NCI-H1694 treated with DMSO at 0.1 percent for 48 hours (cell line): ENCODE measurements at places on chromosomes 7 and 10.

- DNase-seq: no peak
Observed at GRCh38 chr10:80509403-80510161, 28.1 kb upstream of the SH2D4B start.

DNA sequence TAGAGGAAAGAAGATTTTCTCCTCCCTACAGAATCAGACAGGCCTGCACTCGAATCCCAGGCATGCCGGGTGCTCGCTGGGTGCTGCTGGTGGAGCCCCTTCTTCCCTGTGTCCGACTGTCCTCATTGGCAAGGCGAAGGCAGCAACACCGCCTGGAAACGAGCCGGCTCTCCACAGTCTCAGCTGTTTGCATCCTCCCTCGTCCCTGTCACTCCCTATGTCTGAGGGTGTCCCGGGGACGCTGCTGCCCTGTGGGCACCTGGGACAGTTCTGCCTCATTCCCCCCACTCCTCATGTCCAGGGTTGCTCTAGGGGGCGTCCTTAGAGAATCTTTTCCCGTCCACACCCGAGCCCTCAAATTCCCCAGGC lies 31.6 kb upstream of the TMEM72 start:
- no peak for DNase-seq

DNA sequence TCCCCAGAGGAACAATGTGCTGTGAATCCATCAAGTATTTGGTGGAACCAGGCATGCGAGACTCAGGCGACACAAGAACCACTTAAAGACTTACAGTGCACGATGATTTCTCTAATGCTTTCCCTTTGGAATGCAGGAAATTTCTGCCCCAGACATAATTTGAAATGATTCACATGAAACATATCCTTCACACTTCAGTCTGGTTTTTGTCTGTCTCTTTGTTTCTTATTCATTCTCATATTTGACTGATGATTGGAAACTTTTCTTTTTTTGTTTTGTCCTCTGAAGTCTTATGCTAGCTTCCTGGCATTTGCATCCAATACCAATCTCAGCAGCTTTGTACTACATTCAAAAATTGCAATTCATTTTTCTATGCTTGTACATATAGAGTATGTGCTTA lies 502.8 kb downstream of the PHTF2 start:
- DNase-seq: no peak

- DNase-seq: no peak
Observed at GRCh38 chr7:69177461-69177861, 420.8 kb upstream of the AUTS2 start.

DNA sequence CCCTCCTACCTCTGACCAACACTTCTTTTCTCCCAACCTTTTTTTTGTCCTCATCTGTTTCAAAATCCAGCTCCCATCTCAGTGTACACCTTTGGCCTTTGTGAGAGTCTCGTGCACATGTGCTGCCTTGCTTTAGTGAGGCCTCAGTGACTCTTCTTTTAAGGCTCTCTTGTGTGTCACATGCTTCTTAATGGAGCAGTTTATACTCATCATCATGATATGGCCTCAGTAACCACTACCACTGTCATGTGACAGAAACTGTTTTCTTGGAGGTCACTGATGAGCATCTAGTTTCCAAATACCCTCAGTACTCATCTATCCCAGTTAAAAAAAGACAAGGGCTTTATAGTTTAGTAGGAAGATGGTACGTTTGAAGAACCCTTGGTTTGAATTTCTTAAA lies 8.1 kb upstream of the ARHGAP22 start:
- DNase-seq: no peak

DNA sequence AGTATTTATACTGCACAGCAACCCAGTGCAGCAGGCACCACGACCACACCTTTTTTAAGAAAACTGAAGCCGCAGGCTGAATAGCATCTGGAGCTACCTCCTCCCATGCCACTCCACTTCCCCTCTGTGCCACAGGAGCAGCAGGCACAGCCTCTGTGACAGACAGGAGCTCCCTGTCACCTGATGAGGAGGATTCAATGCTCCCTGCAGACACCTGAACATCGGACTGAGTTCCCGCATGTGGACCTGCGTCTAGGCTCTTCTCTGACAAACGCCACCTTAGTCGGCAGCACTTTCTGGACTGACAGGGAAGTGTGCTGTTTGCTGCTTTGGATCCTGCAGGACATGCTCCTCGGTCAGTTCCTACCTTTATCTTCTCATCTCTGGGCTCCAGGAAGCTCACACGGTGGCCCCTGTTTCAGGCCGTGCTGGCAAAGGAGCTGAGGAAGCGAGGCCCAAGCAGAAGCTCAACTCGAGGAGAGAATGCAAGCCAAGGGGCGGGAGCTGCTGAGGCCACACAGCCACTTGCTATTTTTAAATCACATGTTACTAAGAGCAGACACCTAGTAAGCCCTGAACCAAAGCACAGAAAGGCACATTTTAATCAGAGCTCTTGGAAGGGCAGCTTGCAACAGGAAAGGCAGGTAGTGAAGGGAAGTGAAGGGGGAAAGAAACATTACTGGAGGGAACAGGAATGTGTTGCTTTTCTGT lies 56.6 kb downstream of the VOPP1 start:
- DNase-seq: no peak

DNA sequence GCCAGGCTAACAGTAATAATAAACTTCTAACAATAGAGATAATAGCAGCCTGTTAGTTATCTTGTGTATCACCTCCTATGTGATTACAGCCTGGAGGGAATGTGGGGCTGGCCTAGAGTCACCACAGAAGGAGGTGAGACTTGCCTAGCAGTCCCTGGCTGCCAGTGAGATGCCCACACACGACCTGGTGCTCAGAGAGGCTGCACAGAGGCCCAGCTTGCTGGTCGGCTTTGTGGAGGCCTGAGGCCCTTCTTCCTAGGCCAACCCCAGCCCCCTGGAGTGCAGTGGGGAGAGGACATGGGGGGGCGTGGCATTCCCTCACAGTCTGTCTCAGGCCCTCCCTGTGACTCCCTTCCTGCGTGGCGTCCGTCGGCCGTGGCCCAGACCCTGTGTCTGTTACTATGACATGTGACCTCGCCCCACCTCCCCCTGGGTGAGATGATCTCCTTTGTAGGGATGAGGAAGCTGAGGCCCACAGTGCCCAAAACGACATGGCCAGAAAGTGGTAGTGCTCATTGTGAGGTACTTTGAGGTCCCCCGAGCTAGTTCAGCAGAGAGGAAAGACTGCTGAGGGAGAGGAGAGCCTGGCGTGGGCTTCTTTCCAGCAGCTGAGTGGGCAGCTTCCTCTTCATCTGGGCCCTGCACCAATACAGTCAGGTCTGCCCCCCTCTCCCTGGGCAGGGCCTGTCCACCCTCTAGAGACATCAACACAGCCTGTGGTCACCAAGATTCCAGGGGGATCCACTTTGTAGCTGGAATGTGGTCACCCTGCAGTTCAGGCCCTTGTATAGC lies 29.7 kb downstream of the UNC5B start:
- DNase-seq: no peak

DNA sequence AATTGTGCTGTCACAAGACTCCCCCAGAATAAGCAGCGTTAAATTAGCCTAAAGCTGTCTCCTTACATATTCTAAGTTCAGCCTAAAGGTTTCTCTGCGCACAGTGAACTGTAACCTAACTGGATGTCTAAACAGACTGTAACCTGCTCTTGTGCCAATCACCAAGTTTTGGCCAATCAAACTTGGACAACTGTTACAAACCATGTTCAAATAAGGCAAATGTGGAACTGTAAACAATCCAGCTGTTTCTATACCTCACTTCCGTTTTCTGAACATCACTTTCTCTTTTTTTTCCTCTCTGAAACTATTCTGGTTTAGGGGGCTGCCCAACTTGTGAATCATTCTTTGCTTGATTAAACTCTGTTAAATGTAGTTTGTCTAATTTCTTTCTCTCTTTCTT lies 252.2 kb upstream of the HABP2 start:
- no peak for DNase-seq

- DNase-seq: no peak
Observed at GRCh38 chr10:8327140-8327423, 272.6 kb downstream of the GATA3 start.

DNA sequence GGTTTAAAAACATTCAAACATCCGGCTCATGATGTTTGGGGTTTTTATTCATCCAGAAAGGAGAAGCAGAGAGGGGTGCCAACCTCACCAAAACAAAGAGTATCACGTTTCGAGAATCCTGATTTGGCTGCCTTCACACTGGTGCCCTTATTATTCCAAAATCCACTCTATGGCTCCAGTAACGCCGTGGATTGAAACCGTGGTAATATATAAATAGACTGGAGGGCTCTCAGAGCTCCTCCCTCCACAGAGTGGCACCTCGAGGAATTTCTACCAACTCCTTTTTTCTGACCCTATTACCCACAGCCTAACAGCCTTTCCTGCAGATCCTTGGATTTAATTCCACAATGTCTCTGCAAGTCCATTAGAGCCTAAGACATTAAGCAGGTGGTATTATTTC lies 353.6 kb downstream of the CRPPA start:
- DNase-seq: peak; percentile 70

GRCh38 chr10:90062786-90063185 lies 361.4 kb downstream of the KIF20B start:
- DNase-seq: no peak

DNA sequence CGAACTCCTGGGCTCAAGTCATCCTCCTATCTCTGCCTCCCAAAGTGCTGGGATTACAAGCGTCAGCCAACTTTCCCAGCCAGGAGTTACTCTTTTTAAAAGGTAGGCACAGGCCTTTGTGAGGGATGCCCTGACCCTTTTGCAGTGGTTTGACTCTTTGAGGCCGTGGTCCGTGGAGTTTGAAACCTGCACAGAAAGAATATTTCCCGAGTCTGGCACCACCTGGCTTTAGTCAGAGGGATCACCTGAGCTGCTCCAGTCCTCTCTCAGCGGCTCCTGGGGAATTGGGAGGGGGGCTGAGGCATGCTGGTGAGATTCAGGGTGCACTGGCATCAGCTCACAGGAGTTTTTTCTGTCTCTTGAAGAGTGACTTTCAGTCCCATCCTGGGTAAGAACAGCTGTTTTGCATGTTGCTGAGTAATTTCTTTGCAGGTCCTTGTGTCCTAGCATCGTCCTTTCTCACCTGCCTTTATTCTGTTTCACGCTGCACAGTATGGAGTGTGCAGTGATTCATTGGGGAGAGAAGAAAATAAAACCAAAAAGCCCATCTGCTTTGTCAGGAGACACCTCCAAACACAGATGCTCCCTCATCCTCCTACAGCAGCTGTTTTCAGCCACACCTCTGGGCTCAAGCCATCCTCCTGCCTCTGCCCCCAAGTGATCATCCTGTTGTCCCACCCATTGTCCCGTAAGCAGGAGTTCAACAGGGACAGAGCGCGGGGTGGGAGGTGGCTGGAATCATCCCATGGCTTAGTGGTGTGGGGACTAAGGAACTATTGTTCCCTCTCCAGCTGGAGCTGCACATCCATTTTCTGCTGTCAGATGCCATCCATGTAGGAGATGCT lies 284.7 kb downstream of the CAMK1D start:
- DNase-seq: peak; percentile 40

DNA sequence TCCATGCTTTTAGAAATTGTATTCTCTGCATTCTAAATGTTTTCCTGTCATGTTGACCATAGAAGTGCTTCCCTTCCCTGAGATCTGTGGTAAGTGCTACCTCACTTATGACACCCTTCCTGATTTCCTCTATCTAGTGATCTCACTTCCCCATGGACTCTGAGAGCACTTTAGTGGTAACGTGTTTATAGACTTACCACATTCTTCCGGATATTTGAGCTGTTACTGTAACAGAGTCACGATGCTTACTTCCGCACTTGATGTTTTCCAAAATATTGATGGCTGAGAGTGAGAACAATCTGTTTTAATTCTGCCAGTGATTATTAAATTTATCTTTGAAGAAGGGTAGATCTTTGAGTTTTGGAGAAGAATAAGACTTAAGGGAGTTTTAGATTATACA lies 60.1 kb upstream of the NAMPT start:
- no peak for DNase-seq

GRCh38 chr10:22244001-22244400 lies 26.2 kb upstream of the EBLN1 start:
- no peak for DNase-seq

GRCh38 chr7:39270018-39270417 lies 292.3 kb downstream of the POU6F2 start:
- DNase-seq: no peak

DNA sequence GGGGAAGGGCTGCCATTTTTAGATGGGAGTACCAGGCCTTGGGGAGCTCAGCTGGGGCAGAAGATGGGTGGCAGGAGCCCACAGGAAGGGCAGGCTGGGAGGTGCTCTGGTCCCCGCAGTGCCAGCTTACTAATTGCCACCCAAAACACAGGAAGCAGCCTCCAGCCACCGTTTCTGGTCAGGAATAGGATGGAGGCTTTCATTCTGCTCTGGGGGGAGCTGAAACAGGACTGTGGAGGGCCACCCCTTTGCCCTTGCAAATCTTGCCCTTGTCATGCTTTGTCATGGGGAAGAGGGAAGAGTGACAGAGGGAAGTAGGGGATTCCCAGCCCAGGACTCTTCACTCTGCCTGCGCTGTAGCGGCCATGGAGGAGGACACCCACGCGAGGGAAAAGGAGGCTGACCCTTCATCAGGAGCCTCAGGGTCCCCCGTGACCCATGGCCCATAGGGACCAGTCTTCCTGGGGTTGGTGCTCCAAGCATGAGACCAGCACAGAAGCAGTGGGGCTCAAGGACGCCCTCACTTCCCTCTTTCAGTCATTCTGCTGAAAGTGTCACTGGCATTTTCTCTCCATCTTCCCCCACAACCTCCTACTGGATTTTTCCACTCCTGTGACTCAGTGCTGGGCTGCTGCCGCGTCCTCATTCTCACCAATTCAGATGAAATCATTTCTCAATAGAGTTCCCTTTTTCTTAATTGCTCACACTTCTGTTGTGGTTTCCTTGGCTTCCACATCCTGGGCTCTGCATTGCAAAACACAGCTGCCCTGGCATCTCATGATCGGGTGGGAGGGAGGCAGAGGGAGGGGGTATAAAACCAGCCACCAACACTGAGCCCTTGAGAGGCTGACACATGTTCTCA lies 61.9 kb downstream of the MKI67 start:
- DNase-seq: no peak

- no peak for DNase-seq
Observed at GRCh38 chr7:122578350-122578749, 120.6 kb downstream of the RNF133 start.

DNA sequence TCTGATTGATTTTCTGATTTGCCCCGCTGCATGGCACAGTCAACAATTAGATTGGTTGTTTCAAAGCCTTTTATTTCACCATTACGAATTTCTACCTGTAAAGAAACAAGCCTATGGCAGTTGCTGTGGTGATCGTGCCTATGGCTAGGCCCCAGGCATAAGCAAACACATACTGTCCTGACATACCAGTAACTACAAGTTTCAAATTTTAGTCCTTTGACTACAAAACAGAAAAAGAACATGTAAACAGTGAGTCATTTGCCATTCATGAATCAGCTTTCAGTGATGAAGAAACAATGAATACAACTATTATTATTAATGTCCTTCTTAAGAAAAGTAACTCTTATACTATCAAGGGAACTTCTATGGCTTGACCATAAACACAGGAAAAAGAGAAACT lies 168.0 kb upstream of the LRRN3 start:
- DNase-seq: no peak

- DNase-seq: no peak
Observed at GRCh38 chr10:95257849-95258248, 33.0 kb downstream of the PDLIM1 start.

DNA sequence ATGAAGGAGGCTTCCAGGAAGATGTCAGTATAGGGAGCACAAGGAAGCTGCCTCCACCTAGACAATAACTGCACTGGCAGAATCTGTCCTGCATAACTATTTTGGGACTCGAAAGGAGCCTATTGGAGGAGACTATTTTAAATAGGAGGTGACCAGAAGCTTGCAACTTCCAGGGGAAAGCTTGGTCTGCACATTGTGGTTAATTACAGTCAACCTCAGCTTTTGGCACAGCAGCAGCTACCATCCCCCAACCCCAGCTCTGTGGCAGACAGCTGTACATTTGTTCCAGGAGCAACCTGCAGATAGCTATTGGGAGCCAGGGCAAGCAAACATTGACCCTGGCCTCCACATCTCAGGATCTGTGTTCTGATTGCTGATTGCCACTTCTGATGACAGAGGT lies 46.3 kb upstream of the NANOS1 start:
- DNase-seq: peak; percentile 5
